ENCODE measurements at places on chromosomes 6 and 20. TPM values are rescaled to one million over a fixed set of nuclear protein-coding genes. Genes with fewer than 3 reads are reported as not detected.

- H3K4me1 ChIP-seq = peaks cover 13% of the 10 kb centered on the region
- DNase-seq = no peak
- H3K27ac ChIP-seq = no peak overlapping the region
- no peaks in the 10 kb centered on the region for H3K36me3 ChIP-seq
- H3K4me3 ChIP-seq = no peak overlapping the region
These were observed 12.8 kb upstream of the SASH1 start for GRCh38 chr6:148329596-148330381.

DNA sequence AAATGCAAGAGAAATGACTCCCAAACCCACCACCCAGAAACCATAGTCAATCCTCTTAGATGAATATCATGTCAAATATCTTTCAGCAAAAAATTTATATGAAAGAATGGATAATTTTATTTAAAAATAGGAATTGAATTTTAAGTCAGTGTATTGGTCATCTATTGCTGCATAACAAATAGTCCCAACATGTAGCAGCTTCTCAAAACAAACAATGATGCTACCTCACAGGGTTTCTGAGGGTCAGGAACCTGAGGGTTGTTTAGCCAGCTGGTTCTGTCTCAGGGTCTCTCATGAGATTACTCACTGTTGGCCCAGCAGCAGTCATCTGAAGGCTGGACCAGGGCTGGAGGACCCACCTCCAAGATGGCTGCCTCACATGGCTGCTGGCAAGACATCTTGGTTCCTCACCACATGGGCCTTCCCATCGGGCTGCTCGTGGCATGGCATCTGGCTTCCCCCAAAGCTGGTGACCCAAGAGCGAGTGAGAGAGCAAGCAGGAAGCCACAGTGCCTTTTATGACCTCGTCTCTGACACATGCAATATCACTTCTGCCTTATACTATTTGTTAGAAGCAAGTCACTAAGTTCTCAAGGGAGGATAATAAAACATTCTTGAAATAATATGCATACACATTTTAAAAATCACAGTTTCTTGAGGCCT is 36.3 kb downstream of the BANF2 start:
- peak overlapping the region; percentile 56 for H3K27ac ChIP-seq
- H3K4me1 ChIP-seq = peaks cover 20% of the 10 kb centered on the region
- no peaks in the 10 kb centered on the region for H3K27me3 ChIP-seq
- H3K36me3 ChIP-seq = no peaks in the 10 kb centered on the region
- no peak for DNase-seq
- H3K4me3 ChIP-seq = no peak overlapping the region

DNA sequence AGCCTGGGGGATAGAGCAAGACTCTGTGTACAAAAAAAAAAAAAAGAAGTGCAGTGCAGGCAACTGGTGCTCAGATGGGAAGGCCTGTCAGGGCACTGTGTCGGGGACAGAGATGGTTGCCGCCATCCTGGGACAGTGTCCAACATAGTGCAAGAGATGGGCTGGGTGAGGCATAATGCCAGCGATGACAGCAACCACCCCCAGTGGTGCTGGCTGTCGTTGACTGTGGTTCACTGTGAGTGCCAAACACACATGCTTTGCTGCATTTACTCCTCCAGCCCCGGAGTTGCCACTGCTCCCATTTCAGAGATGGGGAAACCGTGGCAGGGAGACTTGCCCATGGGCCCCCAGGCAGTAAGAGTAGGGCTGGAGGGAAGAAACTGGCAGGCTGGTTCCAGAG is 5.2 kb upstream of the C20orf203 start:
- H3K27me3 ChIP-seq = no peaks in the 10 kb centered on the region
- H3K27ac ChIP-seq = no peak overlapping the region
- H3K4me3 ChIP-seq = no peak overlapping the region
- no peak for DNase-seq
- no peaks in the 10 kb centered on the region for H3K4me1 ChIP-seq

DNA sequence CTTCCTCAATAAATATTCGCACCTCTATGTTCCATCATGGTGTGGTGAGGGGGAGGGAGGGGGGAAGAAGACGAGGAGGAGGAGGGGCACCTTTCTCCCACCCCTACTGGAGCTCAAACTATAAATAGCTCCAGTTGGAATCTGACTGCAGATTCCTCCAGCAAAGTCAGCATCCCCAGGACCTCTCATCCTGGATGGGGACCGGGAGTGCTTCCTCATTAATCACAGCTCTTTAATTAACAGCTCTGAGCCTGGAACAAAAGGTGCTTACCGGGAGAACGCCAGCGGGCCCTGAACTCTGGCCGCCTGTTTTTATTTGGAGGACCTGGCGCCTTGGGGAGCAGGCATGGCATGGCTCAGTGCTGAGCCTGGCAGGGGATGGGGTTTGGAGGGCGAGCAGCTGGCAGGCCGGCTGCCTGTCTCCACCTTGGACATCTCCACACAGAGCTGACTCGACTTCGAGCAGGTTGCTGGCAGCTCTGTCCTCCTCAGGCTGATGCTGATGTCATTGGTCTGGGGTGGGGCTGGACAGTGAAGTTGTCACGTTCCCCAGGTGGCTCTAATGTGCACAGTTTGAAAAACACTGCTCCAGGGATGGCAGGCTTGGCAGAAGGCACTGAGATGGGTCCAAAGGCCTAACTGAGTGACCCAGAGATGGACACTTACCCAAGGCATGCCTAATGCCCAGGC is 180.4 kb downstream of the DHX35 start:
- no peak overlapping the region for H3K4me3 ChIP-seq
- no peak for DNase-seq
- H3K4me1 ChIP-seq = no peaks in the 10 kb centered on the region
- H3K27me3 ChIP-seq = no peaks in the 10 kb centered on the region
- no peaks in the 10 kb centered on the region for H3K36me3 ChIP-seq
- no peak overlapping the region for H3K27ac ChIP-seq

DNA sequence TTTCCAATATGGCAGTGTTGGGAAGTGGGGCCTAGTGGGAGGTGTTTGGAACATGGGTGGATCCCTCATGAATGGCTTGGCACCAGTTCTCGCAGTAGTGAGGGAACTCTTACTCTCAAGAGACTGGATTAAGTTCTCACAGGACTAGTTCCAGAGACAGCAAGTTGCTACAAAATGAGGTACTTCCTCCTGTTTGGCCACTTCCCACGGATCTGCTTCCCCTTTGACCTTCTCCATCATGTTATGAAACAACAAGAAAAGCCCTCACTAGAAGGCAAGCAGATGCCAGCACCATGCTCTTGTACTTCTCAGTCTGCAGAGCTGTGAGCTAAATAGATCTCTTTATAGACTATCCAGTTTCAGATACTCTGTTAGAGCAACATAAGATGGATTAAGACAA is 3.1 kb downstream of the RSPH3 start:
- H3K36me3 ChIP-seq = no peaks in the 10 kb centered on the region
- no peak overlapping the region for H3K4me3 ChIP-seq
- H3K4me1 ChIP-seq = peaks cover 26% of the 10 kb centered on the region
- no peaks in the 10 kb centered on the region for H3K27me3 ChIP-seq

GRCh38 chr6:4932228-4932903 is 71.5 kb downstream of the RPP40 start:
- H3K4me1 ChIP-seq = no peaks in the 10 kb centered on the region
- H3K27me3 ChIP-seq = no peaks in the 10 kb centered on the region
- no peak for DNase-seq
- H3K36me3 ChIP-seq = peaks cover 5% of the 10 kb centered on the region

The DXO gene
- total RNA-seq = 13.1 TPM

The SLC17A1 gene
- total RNA-seq = not detected

The SLA2 gene
- not detected for total RNA-seq
